ENCODE measurements at places on chromosomes 12 and 14.

DNA sequence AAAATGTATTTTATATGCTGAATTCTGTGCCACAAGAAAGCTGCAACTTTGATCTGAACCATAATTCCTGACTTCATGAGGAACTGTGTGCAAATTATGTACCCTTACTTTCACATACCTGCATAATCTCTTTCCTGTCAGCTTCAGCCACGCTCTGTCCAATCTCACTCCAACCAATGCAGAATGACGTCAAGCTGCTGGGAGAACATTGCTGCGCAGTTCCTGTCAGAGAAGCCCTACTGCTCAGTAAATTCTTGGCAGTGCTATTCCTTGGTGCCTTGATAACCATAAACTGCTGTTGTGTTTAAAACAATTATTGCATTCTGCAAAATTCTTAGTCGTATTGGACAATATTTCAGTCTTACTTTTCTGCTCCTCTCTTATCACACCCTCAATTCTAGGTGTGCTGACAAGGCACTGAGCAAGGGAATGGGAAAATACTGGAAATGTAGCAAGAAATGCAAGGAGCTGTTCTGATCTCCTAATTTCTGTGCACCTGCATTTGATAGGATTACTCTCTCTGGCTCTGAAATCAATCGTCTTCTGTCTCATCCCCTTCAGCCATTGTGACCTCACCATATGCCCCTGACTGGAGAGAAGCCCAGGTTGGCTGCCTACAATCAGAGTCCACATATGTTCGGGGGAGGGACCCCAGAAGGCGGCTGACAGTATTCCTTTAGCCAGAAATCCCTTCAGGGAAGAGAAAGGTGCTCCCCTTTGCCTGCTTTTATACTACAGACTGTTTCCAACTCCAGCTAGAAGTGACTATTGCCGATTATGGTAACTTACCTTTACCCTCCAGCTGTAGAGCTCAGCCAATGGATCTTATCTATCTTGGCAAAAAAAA is 274.9 kb upstream of the NOVA1 start:
- no peak for DNase-seq
- no peak overlapping the region for H3K4me3 ChIP-seq
- H3K4me1 ChIP-seq = peaks cover 39% of the 10 kb centered on the region
- no peak overlapping the region for H3K27ac ChIP-seq
- no peaks in the 10 kb centered on the region for H3K27me3 ChIP-seq

- no peaks in the 10 kb centered on the region for H3K27me3 ChIP-seq
- no peak overlapping the region for H3K4me3 ChIP-seq
- no peaks in the 10 kb centered on the region for H3K36me3 ChIP-seq
- DNase-seq = no peak
Measured at GRCh38 chr12:91331371-91331770, 148.8 kb upstream of the DCN start.

- no peaks in the 10 kb centered on the region for H3K36me3 ChIP-seq
- no peak overlapping the region for H3K27ac ChIP-seq
- peaks cover 11% of the 10 kb centered on the region for H3K4me1 ChIP-seq
- no peaks in the 10 kb centered on the region for H3K27me3 ChIP-seq
- DNase-seq = no peak
Measured at GRCh38 chr12:68222326-68222725, 3.3 kb downstream of the IL26 start.

DNA sequence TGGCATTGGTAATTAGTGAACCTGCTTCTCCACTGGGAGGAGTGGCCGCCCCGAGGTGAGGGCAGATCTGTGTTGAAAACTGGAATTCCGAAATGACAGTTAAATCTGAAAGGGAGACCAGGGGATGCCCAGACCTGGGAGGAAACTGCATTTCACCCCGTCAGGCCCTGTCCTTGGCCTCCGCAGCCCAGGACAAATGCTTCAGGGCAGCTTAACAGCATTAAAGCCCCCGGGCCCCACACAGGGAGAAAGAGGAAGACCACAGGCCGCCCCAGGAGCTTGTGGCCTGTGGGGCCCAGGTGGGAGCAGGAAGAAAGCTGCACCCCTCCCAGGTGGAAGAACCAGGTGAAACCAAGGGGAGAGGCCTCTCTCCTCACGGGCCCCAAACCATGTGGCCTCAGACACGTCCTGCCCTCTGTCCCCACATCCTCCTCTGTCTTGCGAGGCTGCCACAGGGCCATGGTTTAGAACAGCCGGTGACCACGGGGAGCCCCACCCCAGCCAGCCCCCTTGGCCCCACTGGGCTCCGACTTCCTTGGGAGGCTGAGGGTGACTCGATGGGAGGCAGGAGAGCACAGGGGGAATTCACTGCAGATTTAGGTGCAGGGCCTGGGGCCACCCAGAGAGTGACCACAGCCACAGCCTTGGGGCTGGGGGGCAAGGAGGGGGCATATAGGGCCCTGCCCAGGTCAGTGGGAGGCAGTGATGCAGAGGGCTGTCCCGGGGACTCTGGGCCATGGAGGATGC is 265.4 kb downstream of the ADGRD1 start:
- no peak for DNase-seq
- H3K4me3 ChIP-seq = peak overlapping the region; percentile 6
- peaks cover 34% of the 10 kb centered on the region for H3K4me1 ChIP-seq

GRCh38 chr14:23286902-23287479 is 1.1 kb upstream of the HOMEZ start:
- no peaks in the 10 kb centered on the region for H3K36me3 ChIP-seq
- H3K27ac ChIP-seq = peak overlapping the region; percentile 100
- peak overlapping the region; percentile 93 for H3K4me3 ChIP-seq
- peaks cover 13% of the 10 kb centered on the region for H3K4me1 ChIP-seq
- H3K27me3 ChIP-seq = peaks cover 68% of the 10 kb centered on the region
- no peak for DNase-seq
